ENCODE measurements at places on chromosomes 5 and 9.
A peak's percentile ranks its signal among the peaks of the same experiment; 100 is the strongest.

DNA sequence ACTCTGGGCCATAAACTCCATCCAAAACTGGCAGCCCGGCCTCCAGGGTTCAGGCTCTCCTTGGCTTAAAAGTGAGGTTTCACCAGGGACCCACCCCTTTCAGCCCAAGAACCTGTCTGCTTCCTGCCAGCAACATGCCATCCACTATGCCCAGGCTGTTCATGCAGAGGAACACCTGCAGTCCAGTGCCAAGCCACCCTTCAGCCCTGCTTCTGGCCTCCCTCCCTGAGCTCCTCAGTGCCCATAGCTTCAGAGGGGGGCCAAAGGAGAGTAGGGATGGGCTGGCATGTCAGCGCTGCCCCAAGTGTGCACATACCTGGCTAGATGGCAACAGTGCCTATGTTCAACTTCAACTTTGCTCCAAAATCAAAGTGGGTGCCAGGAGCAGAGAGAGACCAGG is 166.9 kb upstream of the MRPS30 start:
- DNase-seq = no peak

DNA sequence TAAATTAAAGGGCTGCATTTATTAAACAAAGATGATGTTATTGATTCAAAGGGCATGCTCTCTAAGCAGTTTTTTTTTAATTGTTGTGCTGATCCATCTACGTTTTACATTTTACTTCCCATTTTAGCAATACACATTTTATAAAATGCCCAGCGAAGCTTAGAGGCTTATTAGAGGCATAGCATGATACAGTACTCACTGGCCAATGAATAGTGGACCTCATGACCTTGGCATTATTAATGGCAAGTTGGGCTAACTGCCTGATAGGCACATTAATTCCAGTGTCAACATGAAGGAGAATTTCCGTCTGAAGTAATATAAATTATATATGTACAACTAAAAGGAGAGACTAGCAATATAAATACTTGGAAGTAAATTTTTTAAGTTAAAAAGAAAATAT is 837.2 kb downstream of the EFNA5 start:
- no peak for DNase-seq

- DNase-seq = no peak
These were observed 173.7 kb downstream of the DAB2IP start for GRCh38 chr9:121825031-121825691.

DNA sequence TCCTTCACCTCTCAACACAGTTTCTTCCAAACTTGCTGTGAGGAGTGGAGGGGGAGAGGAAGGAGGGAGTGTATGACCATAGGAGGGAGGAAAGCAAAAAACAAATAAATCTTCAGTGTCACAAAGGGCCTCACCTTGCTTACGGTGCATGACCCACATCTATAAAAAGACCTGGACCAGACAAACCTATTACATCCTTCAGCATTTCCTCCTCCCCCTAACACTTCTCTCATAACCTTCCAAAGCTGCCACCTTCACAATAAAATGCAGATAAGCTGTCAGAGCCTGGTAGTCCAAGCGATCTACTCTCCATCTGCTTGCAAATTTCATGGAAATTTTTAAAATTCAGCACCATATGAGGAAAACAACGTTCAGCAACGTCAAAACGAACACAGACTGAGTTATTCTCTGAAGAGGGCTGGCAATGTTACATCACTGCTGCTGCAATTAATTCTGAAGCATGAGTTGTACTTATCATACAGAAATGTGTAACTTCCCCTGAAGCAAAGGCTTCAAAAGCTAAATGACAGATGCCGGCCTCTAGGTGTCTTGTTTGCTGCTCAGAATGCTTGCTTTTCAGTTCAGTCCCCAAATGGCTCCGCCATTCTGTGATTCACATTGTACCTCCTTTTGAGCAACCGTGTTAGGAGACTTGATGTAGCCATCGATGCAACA is 62.9 kb downstream of the EFNA5 start:
- no peak for DNase-seq

- no peak for DNase-seq
These were observed 80.2 kb upstream of the ZNF169 start for GRCh38 chr9:94178927-94179326.

DNA sequence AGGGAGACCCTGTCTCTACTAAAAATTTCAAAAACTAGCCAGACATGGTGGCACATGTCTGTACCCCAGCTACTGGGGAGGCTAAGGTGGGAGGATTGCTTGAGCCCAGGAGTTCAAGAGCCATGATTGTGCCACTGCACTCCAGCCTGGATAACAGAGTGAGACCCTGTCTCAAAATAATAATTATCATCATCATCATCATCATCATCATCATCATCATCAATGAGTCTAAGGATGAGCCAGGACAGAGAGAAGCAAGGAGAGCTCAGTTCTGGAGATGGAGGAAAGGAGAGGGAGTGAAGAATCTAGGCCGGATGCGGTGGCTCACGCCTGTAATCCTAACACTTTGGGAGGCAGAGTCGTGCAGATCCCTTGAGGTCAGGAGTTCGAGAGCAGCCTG is 36.7 kb upstream of the MATR3 start:
- no peak for DNase-seq

GRCh38 chr5:57072218-57072892 is 101.5 kb upstream of the GPBP1 start:
- no peak for DNase-seq

- DNase-seq = no peak
These were observed 634.0 kb downstream of the MAT2B start for GRCh38 chr5:164139423-164139822.

DNA sequence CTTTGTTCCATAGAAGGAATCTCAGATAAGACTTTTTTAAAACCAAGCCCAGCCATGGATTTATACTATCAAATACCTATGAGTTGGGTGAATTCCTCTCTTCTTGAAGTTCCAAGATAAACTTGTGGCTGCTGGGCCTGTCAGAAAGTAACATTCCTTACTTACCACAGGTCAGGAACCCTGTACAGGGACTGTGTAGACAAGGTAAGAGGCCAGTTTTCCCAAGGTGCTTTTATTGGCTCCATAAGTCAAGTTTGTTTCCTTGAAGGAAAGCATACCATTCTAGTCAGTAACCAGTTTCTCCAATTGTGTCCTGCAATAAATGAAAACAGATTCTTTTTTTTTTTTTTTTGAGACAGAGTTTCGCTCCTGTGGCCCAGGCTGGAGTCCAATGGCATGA is 8.8 kb upstream of the CLTB start:
- DNase-seq = no peak

- no peak for DNase-seq
These were observed 139.5 kb downstream of the NIPBL start for GRCh38 chr5:37015795-37016666.

DNA sequence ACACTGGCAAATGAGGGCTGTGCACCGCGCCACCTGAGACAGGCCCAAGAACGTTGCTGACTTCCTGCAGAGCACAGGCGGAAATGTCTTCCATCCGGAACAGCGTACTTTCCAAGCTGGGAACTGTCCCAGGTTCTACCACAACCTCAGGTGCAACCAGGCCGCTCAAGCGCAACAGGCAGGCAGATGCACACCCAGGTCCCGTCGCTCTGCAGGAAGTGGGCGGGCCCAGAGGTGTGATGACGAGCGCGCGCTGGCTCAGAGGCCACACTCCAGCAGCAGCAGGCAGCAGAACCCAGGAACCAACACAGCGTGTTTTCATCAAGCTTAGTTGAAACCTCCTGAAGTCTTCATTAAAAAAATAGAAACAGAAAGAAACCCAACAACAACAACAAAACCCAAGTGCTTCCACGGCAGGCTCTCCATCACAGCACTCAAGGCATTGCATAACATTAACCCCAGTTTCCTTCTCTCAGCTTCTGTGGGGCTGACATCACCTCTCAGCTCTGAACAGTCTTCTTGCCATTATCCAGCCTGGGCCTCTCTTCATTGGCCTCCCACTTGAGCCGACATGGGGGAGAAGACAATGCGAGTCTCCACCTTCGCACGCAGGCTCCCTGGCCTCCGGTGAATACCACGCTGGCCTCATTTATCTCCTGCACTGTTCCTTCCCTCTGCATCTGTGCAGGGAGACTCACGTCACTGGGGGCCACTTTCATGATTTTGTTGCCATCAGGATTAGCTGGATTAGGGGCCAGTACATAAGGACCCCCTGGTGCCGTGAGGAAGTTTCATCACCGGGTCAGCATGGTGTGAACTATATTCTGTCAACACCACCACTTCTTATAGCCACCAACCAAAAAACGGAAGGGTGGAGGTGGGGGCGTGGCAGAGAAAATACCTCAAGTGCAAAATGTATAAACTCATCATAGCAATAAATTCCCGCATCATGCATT is 22.1 kb downstream of the PTCH1 start:
- DNase-seq = peak; percentile 48

- no peak for DNase-seq
These were observed 24.1 kb downstream of the PRDM6 start for GRCh38 chr5:123113136-123113535.

DNA sequence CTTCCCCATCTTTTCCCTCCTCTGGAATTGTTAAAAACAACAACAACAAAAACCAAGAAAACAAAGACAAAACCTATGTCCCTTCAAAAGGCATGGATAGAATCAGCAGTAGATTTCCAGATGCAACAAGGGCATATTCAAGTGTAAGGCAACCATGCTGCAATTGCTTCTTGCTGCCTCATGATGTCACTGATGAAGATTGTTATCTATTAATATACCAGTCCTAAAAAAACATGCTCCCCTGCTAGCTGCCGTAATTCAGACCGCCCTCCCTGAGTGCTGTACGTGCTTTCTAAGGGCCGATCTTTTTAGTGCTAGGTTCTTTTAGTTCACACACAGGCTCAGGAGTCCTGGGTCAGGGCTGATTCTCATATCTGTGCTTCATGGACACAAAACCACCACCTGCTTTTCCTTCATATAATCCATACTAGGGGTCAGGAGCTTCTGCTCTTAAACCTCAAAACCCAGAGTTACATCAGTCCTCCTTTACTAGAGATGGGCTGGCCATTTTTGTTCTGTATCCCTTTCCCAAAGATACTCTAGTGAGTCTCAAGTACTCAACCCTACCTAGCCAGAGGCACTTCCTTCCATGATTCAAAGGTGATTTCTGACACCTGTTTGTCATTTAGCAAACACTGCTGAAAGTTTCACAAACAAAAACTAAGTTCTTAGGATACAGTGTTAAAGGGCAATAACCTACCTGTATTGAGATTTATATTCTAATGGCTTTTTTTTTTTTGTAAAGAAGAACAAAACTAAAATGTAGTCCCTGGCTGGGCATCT is 82.1 kb downstream of the GIN1 start:
- no peak for DNase-seq

DNA sequence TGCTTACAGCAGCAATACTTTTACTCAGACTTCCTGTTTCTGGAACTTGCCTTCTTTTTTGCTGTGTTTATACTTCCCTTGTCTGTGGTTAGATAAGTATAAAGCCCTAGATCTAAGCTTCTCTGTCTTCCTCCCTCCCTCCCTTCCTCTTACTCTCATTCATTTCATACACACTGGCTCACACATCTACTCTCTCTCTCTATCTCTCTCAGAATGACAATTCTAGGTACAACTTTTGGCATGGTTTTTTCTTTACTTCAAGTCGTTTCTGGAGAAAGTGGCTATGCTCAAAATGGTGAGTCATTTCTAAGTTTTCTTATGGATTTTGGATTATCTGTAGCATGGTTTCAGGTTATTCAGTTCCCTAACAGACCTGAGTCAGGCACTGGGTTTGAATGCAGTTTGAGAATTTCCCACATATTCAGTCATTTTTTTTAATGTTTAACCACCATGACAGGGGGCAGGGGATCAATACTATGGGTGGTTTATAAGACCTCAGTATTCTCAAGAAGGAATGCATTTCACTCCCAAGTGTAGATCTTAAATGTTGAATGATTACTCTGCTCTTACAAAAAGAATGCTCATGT is at the start of gene IL7R:
IL7R (plus strand) TSS at position 127 of the 587 bp plus-strand sequence; CDS start at position 214, 87 bp downstream.
- no peak for DNase-seq

- DNase-seq = no peak
These were observed 15.1 kb downstream of the TLR4 start for GRCh38 chr9:117719161-117719920.

GRCh38 chr5:167822241-167822640 is 469.2 kb upstream of the WWC1 start:
- no peak for DNase-seq

DNA sequence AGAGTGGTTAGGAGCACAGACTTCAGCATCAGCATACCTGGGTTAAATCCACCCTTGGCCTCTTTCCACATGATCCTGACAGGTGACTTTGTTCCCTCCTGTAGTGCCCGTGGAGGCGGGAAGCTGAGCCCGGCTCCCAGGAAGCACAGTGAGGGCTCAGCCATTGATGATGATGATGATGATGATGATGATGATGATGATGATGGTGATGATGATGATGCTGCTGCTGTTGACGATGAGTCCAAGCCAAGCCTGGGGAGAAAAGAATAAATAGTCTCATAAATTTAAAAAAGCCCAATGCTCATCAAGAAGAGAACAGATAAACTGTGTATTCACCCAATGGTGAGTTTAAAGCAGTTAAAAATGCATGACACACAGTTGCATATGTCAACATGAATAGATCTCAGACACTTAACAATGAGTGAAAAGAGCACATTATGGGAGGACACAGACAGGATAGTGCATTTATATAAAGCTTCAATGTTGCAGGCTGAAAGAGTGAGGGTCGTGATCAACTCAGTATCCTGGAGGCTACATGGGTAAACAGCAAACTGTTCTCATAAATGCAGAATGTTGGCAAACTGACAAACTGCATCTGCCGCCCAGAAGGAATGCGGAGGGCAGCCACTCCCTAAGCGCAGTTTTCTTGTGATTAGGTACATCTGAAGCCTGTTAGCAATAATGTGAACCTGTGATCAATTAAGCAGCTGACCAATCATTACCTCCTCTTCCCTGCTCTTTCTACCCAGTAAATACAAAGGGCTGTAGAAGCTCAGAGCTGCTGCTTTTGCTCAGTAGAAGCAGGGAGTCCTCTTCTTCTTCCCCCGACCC is 11.7 kb upstream of the CFAP157 start:
- no peak for DNase-seq

DNA sequence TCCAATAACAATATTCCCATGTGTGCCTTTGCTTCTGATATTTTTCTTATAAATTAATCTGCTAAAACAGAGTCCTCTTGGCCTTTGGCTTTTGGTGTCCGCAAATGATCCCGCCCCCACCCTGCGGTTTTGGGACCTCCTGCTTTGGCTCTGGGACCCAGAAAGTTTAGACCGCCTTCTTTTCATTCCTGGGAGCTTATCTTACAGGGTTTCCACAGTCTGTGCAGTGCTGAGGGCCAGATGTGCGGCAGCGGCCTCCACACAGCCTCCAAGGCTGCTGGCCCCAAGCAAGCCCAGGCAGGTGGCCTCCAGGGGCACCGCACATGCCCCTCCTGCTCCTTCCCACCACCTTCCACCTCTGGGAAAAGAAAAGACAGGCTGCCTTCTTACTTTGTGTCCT is 191.5 kb downstream of the ERCC6L2 start:
- no peak for DNase-seq

- DNase-seq = no peak
These were observed 178.5 kb downstream of the GABBR2 start for GRCh38 chr9:98530275-98530674.

- DNase-seq = no peak
These were observed 80.8 kb downstream of the FAM81B start for GRCh38 chr5:95471942-95472341.

DNA sequence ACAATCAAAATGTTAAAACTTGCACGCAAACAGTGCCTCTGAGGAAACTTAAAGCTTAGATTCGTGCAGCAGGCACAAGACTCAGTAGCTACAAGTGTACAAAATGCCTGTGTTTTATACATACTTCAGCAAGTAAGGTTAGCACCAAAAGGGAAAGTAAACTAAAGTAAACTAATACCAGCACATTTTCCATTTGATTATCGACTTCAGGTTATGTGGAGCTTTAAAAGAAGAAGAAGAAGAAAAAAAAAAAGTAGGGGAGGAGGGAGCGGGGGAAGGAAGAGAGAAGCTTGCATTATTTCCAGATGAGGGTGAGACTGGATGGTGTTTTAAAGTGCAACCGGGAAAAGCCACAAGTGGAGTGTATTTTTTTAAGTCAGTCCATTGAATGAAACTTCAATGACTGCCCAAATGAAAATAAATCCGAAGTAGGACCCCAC is 596 bp upstream of the ADAMTS6 start:
- no peak for DNase-seq
